ENCODE measurements at places on chromosomes 4 and X.

GRCh38 chrX:130211415-130212186 lies 39.8 kb downstream of the RAB33A start:
- no peak for DNase-seq

DNA sequence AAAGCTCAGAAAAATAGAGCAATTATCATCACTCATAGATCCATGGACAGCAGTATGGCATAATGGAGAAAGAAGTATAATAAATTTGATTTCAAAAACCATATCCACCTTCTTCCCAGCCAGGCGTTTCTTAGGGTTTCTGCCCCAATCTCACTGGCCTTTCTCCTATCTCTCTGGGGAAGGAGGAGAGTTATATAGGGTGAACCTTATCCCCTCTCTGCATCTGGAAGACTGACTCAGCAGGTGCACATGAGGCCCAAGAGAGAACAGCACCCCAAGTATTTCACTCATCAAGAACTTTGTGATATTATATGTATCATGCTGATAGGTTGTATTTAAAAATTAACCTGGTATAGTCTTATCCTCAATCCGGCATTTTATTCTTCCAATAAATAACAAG lies 318.8 kb upstream of the RASGEF1B start:
- no peak for DNase-seq

DNA sequence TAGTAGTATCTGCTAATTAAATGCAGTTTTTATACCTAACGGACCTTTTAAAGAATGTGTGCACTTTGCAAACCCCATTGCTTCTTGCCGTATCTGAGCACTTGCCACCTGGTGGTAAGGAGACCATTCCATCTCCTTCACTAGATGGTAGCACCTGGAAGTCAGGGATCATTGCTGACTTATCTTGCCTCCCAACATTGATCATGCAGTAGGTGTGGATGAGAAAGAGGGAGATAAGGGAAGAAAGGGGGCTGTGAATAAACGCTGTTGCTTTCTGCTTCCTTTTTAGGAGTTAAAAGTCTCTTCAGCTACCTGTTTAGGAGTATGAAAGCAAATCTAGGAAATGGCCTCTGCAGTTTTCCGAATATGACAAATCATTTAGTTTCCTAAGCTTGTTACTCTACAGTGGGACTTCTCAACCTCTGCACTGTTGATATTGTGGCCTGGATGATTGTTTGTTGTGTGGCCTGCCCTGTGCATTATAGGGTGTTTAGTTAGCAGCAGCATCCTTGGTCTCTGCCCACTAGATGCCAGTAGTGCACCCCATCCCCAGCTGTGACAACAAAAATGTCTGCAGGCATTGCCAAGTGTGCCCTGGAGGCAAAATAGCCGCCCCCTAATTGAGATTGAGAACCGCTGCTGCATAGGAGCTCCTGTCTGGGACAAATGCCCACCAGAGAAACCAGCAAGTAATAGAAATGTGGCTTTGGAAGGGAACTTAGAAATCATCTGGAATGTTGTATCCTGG lies 38.8 kb downstream of the GAB1 start:
- no peak for DNase-seq

DNA sequence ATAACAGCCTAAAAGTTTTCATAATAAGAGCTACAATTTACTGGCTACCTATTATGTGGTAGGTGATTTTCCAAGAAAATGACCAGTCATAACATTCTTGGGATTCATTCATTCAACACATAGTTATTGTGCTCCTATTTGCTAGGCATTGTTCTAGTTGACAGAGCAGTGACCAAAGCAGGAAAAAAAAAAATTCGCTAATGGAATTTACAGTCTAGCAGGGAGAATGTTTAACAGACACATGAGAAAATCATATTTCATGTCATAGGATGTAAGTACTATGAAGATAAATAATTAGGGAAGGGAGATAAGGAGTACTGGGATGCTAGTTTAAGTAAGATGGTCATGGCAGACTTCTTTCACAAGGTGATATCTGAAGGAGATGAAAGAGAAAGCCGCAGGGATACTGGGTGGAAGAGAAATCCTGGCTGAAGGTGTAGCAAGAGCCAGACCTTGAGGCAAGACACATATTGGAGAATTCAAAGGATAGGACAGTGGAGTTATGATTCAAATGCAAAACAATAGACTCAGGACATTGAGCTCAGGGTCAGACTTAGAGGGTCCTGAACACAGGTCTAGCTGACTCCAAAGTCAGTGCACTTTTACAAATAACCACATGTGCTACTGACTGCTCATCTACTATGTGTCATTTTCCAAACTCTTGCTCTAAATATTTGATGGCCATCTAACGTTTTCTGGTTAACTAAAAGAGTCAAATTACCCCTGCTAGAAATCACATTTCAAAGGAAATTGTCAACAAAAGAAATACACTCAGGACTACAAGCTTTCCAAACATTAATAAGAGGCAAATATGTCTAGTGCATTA lies 20.4 kb downstream of the SPCS3 start:
- no peak for DNase-seq

GRCh38 chr4:103011378-103012025 lies 8.0 kb downstream of the SLC9B1 start:
- no peak for DNase-seq

GRCh38 chrX:39453889-39454621 lies 643.7 kb downstream of the BCOR start:
- no peak for DNase-seq

GRCh38 chr4:5941601-5942000 lies 48.7 kb upstream of the CRMP1 start:
- DNase-seq: no peak

DNA sequence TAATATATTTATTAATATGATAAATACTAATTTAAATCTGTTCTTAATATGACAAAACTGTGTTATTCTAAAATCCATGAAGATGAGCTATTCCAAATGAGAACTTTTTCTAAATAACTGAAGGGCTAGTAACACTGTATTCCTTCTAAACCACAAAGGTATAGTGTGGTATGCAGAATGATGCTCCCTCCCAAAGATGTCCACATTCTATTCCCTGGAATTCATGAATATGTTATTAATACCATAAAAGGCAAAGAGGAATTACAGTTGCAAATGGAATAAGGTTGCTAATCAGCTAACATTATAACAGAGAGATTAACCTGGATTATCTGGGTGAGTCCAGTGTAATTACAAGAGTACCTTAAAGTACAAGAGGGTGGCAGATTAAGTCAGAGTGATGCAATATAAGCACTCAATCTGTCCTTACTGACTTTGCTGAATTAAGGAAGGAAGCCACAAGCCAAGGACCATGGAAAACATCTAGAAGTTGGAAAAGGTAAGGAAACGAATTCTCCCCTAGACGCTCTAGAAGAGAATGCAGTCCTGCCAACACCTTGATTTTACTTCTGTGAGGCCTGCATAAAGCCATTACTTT lies 20.7 kb upstream of the MAB21L2 start:
- no peak for DNase-seq

- no peak for DNase-seq
Observed at GRCh38 chr4:78652282-78652876, 100.8 kb downstream of the ANXA3 start.

GRCh38 chr4:1033840-1034551 lies 22.6 kb downstream of the FGFRL1 start:
- no peak for DNase-seq

GRCh38 chr4:176718881-176719280 lies 73.8 kb downstream of the VEGFC start:
- no peak for DNase-seq

DNA sequence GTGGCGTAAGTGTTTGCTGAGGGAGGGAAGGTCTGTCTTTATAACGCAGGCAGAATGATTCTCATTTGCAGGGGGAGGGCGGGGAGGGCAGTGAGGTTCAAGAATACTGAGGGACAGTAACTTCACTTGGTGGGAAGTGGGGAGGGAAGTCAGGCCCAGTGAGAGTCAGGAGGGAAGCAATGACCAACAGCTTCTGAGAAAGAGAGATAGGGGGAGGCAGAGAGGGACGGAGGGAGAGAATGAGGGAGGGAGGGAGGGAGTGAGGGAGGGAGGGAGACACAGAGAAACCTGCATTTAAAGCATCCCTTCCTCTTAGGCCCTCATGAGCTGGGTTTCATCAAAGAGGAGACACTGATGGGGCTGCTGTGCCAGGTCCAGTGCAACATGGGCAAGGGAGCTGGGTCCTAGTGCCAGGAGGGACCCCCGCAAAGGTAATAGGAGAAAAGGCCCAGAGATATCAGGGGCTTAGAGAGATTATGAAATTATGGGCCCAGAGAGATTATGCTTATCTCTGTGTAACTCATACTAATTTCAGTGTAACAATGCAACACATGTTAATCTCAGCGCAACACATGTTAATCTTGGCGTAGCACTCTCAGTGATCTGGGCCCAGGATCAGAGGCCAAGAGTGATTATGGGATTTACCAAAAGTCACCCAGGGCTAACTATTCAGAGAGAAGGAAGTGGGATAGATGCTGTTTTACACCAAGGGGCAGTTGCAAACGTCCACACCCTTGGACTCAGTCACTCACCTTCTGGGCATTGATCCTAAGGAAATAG lies 112.1 kb downstream of the DRD5 start:
- no peak for DNase-seq

DNA sequence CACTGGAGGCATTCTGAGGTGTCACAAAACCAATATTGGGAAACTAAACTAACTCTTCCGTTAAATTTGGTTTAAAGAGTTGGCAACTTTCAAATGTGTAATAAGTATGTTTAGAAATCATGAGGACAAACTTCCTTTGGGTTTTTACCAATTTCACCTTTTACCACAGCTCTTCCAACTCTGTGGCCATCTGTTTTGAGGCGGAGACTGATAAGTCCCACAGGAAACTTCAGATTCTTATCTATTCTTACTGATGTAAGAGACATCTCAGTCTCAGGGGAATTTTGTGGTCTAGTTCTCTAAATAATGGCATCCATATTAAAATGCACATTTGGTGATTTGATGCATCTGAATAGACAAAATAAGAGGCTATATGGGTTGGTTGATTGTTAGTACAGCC lies 229.2 kb upstream of the AFF2 start:
- no peak for DNase-seq

- DNase-seq: no peak
Observed at GRCh38 chrX:38900719-38901118, 99.5 kb downstream of the MID1IP1 start.

DNA sequence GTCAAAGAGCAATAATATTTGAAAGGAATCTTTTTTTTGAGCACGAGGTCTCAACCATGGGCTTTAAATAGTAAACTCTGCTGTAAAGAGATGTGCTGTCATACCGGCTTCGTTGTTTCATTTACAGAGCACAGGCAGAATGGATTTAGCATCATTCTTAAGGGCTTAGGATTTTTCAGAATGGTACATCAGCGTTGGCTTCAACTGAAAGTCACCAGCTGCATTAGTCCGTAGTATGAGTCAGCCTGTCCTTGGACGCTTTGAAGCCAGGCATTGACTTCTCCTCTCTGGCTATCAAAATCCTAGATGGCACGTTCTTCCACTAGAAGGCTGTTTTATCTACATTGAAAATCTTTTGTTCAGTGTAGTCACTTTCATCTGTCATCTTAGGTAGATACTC lies 23.6 kb downstream of the COX18 start:
- no peak for DNase-seq

All from NCI-H187 (cell line).